ENCODE measurements at places on chromosomes 12 and 14.
A peak's percentile ranks its signal among the peaks of the same experiment; 100 is the strongest.

DNA sequence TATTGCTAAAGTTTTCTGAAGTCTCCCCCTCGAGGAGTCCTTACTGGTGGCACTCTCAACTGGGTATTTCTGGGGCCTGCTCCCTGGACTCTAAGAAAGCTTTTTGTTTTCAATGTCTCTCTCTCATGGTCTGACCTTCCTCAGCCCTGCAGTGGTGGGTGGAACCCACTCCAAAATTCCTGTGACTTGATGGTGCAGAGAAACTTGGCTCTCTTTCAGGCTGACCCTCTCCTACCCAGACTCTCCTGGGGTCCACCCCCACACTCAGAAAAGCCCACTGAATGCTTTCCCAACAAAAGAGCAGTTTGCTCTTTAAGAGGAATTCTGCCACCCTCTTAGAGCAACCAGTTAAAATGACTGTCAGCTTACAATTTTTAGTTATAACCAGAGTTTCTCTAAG, 967 bp upstream of the PTCSC3 start:
- DNase-seq = no peak

GRCh38 chr14:99274346-99275221, 2.6 kb upstream of the BCL11B start:
- peak; percentile 58 for DNase-seq

DNA sequence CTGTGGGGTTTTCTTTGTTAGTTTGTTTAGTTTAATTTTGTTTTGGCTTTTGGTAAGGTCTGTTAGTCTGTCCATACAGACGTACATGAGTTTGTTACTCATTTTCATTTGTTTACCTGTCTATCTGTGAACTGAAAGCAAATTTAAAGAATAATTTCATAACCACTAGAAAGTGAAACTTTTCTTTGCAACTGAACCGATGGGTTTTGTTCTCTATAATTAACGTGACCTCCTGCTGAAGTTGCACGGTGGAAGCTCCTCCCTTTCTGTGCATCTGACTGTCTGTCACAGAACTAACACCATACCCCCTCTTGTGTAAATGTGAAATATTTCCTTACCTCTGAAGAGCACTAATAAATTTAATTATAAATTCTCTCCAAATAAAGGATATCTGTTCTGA, 595.5 kb downstream of the GALC start:
- no peak for DNase-seq

DNA sequence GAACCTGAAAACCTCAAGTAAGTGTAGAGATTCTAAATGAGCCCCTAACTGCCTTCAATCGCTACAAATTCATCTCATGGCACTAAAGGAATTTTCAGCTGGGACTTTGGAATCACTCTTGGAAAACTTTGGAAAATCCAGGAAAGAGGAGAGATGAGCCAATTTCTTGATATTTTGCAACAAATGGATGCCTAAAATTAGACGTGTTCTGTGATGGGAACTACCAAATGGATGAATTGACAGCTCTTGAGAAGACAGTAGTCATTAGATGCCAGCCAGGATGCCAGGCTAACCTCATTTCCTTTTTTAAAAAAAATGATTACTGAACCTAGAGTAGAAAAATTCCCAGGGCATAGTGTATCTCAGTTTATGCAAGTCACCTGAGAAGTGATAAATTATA, 78.3 kb downstream of the NPAS3 start:
- no peak for DNase-seq

GRCh38 chr14:35855876-35856481, 29.8 kb downstream of the BRMS1L start:
- no peak for DNase-seq

- DNase-seq = peak; percentile 60
Measured at GRCh38 chr12:49059299-49060171, 1.1 kb downstream of the KMT2D start.

DNA sequence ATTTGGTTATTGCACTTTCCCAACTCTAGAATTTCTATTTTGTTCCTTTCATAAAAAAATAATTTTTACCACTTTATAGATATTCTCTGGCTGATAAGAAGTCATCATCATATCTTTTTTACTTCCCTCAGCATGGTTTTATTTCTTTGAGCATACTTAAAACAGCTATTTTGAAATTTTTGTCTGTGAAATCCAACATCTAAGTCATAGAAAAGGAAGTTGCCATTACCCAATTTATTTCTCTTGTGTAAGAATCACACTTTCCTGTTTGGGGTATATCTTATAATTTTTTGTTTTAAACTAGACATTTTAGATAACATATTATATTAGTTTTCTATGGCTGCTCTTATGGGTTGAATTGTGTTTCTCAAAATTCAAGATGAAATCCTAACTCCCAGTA, 400.2 kb upstream of the OR4E1 start:
- DNase-seq = no peak

DNA sequence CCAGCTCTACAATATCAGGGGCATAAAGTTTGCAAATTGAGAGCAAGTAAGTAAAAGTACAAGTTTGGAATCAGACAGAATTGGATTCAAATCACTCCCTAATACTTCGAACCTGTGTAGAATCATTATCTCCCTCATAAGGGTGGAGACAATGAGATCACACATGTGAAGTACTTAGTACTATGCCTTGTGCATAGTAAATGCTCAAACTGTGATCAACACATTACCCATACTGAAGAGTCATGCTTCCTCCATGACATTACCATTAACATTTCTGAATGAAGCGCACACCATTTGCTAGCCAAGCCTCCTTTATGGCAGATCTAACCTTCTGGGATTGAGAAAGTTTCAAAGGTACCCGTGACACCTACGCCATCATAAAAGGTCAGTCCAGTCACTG, 26.6 kb upstream of the NRDE2 start:
- DNase-seq = no peak

- no peak for DNase-seq
Measured at GRCh38 chr14:88299865-88300530, 23.1 kb downstream of the KCNK10 start.

- DNase-seq = no peak
Measured at GRCh38 chr12:82896979-82897378, 210.3 kb downstream of the TMTC2 start.

DNA sequence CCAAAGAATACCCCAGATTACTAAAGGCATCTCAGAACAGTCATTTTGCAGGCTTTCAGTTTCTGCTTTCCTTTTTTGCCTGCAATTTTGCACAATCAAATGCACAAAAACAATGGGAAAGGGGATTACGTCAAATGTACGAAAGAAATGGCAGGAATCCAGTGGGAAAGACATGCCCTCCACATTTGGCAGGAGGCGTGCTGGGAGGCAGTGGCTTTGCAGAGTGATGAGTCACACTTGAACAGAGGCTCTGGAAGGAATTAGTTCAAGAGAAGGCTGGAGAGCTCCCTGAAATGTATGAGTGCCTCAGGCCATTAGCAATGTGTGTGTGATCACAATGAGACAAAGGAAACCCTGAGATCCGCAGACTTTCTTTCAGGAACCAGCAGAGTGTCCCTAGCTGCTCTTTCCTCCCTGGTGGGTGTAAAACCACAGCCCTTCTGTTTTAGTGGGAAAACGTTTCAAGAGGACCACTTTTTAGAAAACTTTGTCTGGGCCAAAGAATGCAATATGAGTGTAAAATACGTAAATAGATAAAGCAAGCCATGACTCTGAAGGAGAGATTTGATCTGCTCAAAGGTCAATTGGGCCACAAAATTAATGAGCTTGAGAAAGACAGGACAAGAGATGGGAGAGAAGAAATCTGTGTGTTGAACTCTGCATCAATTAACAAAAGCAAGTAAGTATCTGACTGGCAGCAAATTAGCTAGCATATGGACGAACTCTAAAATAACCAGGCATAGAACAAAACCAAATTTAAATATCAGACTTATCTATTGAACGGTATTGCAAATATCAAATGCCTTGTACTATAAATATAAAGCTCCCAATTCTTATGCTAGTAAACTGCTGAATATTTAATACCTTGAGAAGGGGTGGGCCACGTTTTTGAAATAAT, 155.4 kb upstream of the PDE3A start:
- peak; percentile 85 for DNase-seq

DNA sequence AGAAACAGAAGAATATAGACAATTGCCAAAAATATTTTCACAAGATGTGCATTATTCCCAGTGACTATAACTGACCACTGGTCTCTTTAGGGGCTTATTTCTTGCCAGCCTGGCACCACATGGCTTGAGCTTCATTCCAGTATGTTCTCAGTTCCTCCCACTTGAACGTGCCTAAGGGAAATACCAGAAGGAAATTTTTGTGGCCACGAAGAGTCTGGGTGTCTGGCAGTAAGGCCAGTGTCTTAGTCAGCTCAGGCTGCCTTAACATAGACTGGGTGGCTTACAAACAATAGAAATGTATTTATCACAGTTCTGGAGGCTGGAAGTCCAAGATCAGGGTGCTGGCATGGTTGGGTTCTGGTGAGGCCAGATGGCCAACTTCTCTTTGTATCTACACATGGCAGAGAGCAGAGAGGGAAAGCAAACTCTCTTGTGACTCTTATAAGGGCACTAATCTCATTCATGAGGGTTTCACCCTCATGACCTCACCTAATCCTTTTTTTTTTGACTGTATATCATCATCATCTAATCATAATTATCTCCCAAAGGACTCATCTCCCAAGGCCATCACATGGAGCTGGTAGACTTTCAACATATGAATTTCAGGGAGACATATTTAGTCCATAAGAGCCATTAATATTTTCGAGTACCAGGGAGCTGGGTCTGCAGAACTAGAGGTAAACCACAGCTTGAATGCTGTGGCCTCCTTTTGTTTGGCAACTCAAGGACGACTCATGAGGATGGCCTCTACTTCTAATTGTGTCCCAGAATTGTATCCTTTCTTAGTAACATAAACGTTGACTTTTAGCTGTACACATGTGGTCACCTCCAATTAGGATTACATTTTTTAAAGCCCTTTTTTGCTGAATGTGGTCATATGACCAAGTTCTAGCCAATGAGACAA, 5.1 kb upstream of the SMOC1 start:
- DNase-seq = no peak

GRCh38 chr12:29702972-29703371, 80.8 kb downstream of the TMTC1 start:
- DNase-seq = no peak

DNA sequence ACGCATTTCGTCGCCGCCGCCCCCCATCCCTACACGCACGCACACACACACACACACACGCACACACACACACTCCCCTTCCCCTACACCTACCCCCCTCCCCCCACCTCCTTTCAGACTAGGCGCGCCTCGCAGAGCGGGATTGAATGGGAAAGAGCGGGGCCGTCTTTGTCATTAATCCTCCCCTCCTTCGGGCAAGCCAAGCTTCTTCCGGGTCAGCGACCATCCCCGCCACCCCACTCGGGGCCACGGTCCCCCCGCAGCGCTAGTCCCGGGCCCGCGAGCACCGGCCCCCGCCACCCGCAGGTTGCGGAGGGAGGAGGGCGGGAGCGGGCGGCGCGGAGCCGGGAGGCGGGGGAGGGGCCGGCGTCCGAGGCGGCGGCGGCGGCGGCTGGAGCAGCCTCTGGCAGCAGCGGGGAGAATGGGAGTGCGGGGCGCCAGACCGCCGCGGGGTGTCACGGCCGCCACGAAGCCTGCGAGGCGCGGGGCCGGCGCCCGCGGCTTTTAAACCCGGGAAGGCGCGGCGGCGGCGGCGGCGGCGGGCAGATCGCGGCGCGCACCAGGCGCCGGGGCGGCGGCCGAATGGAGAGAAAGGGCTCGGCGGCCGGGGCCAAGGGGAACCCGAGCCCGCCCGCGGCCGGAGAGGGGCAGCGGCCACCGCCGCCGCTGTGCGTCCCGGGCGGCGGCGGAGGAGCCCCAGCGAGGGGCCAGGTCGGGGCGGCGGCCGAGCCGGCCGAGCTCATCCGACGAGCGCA, at the start of gene TTC9:
Gene TTC9, plus strand, starts transcription at position 369 of the 755 bp plus-strand sequence. Its CDS starts 214 bp downstream, at position 583.
- DNase-seq = peak; percentile 37

GRCh38 chr14:75709207-75709812, 48.3 kb downstream of the TTLL5 start:
- peak; percentile 80 for DNase-seq

- no peak for DNase-seq
Measured at GRCh38 chr14:93944348-93945069, 17.4 kb downstream of the FAM181A start.

- DNase-seq = no peak
Measured at GRCh38 chr14:52268279-52269061, 972 bp downstream of the PTGDR start.

DNA sequence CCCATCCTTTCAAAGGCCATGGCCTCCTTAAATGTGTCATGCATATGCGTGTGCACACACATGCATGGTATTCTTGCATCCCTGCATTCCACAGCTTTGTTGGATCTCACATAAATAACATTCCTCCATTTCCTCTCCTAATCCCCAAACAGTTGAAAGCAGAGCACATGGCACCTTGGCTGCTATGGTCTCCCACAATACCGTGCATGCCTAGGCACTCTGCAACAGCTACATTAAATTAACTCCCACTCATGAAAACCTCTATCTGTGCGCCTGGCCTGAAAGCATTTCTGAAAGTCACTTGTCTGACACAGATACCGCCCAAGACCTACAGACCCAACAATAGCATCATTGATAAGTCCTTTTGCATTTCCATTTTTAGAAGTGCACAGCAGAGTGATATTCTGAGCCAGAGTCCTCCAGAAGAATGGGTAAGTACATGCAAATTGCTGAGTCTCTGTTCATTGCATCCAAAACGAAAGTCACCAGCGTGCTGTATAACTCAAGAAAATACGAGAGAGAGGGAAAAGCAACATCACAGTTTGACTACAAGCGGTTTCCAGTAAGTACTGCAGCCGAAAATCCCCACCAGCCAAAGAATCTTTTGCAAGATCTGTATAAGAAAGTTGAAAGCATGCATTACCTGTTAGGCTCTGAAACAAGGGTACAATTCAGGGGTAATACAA, 436 bp downstream of the ASB2 start:
- DNase-seq = no peak

GRCh38 chr14:67413806-67414769, 2.1 kb upstream of the PLEK2 start:
- no peak for DNase-seq

- DNase-seq = no peak
Measured at GRCh38 chr12:124592050-124592449, 24.6 kb upstream of the NCOR2 start.

DNA sequence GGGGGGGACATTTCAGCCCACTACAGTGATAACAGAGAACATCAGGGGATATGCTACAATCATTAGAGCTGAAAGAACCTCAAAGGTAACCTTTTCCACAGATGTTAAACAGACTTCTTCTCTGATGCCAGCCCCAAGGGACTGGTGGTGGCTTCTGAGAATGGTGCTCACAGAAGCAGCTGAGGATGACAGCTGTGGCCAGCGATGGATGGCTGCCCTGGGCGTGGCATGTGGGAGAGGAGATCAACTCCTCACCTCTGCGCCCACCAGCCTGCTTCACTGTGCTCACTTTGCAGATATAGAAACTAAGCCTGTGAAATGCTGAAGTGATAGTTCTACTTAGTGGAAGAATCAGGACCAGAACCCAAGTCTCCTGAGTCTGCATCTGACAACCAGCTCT, 33.0 kb downstream of the FOXN3 start:
- no peak for DNase-seq

DNA sequence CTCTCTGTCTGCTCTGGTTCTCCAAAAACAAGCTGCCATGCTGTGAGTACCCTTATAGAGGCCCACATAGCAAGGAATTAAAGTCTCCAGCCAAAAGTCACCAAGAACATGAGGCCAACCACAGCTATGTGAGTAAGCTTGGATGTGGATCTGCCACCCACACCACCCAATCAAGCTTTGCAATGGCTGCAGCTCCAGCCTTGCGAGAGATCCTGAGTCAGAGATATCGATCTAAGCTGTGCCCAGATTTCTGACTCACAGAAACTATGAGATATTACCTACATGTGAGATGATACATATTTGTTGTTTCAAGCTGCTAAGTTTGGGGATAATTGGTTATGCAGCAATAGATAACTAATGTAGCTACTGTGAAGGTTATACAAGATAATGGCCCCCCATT, 15.5 kb upstream of the TMEM233 start:
- no peak for DNase-seq
